ENCODE measurements at places on chromosomes 4 and X.

DNA sequence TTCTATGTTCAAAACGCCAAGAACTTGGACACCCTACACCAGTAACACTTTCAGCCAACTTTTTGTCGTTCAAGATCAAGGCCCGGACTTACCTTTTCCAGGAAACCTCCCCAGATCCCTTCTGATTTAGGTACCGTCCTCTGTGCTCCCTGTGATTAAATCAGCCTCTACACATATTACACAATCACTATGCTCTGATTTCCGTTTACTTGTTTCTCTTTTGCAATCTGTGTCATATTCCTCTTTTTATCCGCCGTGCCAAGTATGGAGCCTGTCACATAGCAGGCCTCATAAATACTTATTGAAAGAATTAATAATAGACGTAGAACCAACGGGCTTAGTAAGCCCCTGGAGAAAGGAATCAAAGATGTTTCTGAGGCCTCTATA lies 722 bp upstream of the TMEM33 start:
- DNase-seq = no peak

- DNase-seq = no peak
Observed at GRCh38 chrX:64176876-64177275, 28.6 kb downstream of the AMER1 start.

DNA sequence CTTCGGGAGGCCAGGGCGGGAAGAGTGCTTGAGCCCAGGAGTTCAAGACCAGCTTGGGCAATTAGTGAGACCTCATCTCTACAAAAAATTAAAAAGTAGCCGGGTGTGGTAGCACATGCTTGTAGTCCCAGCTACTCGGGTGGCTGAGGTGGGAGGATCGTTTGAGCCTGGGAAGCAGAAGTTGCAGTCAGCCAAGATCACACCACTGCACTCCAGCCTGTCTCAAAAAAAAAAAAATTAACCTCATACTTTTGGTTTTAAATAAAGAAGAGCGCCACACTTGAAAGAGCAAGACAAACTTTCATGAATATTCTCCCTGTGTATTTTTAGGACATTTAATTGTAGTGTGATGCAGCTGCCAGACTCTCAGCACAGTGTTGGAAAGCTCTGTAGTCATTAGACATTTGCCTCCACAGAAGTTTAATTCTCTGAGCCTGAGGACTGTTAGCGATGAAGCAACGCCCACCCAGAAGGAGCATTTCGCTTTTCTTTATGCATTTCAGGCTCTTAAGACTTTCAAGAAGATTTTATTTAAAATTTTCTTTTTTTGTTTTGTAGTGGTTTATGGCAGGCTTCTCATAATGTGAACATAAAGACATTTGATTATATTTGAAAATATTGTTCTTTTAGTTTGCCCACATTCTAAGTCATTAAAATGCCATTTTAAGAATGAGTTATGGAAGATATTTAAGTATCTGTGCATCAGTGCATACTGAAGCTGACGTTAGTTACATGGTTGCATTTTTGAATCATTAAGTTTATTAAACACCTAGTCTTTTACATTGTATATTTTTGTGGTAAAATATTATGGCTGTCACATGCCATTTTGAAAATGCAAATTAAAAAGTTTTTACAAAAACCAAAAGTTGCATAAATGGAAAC lies 45.8 kb downstream of the DCLK2 start:
- no peak for DNase-seq

GRCh38 chr4:116066711-116067245 lies 953.4 kb upstream of the NDST4 start:
- DNase-seq = no peak

DNA sequence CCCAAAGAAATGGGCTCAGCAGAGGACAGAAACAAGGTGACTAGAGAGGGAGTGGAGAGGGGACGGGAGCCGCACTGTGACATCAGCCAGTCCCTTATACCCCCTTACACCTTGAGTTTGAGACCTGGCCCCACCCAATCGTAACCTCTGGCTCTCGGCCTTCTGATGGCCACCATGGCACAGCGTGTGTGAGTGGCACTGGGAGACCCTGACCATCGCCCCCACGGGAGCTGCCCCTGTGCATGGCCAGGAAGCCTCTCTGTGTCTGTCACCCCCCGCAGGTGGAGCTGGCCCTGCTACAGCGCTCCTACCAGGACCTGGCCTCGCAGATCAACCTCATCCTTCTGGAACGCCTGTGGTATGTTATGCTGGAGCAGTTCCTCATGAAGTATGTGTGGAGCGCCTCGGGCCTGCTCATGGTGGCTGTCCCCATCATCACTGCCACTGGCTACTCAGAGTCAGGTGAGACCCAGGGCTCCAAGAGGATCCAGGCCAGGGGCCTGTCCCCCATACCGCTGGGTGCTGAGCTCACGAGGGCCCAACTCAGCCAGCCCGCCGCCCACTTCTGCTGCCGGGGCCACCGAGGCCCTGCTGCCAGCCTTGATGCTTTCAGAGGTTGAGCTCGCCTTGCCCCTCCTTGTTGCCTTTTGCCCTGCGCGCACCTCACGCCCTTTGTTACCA lies 4.4 kb downstream of the ABCD1 start:
- no peak for DNase-seq

- DNase-seq = peak; percentile 98
Observed at GRCh38 chr4:73606465-73606974, 13.7 kb downstream of the RASSF6 start.

DNA sequence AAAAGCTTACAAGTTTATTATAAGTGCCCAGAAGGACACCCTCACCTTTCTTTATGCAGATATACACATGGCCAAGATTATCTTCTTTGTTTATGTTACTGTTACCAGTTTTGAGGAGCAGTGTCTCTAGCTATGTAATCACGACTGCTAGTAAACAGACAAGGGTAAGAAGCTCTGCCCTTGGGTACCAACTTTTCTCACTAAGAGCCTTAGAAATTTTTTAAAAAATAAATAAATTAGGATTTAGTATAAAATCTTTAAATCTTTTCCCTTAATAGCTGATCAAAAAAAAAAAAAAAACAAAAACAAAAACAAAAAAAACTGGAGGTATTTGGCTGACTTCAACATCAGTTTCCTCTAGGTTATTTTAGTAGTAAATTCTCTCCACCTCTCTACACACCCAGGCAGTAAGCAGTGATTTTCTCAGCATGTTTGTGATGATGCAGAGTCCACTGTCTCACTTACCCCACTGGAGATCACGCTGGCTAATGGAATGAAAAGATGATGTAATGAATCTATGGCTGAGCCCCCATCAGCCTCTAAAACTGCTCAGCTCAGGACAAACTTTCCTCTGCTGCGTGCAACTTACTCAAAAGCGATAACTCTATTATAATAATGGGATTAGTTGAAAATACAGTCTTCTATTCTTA lies 125.9 kb downstream of the FRYL start:
- DNase-seq = no peak

- DNase-seq = no peak
Observed at GRCh38 chrX:1578511-1579173, 12.8 kb upstream of the AKAP17A start.

DNA sequence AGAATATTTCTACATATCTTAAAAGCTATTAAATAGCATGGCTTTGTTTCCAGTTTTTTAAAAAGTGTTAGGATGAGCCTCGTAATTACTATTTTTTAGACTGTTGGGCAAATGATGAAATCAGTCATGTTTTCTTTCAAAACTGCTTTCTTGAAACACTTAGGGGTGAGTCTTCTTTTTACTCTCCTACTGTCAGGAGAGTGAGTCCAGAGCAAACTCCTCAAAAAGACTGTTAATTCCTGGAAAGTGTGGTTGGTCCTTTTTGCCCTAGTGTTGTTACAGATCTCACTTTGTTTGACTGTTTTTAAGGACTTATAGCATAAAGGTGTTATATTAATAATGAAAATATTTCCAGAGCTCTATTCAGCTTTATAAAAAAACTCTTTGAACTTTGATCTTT lies 6.3 kb downstream of the GSTCD start:
- no peak for DNase-seq

GRCh38 chrX:97057349-97057909 lies 173.7 kb downstream of the RPA4 start:
- DNase-seq = peak; percentile 89

DNA sequence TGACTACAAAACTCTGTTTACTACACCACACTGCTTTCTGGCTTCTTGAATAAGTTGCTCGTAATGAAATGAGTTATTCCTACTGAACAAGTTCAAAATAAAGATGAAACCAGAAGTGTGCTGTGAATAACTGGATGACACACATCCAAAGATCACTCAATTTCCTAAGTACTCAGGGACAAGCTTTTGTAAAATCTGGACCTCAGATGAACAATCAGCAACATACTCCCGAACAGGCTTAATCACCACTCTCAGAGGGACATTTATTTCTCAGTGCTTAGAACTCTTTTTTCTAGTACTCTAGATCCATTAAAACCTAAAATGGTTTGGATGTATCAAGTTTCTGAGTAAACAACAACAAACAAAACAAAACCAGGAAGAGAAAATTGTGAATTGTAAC lies 61.5 kb upstream of the EXOC1L start:
- DNase-seq = no peak

DNA sequence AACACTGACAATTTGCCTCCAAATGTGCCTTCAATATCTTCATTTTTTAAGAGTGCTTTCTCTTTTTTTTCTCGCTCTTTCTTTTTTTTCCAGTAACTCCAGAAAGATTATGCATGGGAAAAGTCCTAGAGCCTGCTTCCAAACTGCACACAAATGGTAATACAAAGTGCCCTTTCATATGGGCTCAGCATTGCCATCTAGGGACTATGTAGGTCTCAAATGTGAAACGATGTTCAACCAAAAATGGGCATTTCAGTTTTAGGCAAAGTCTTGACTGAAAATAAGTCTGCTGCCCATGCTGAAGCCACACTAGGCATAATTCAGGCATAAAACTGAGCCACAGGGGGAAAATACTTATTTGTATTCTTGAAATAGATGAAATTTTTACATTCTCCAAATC lies 65.6 kb downstream of the SYNPO2 start:
- no peak for DNase-seq

GRCh38 chr4:70818173-70818855 lies 21.4 kb downstream of the GRSF1 start:
- DNase-seq = no peak

DNA sequence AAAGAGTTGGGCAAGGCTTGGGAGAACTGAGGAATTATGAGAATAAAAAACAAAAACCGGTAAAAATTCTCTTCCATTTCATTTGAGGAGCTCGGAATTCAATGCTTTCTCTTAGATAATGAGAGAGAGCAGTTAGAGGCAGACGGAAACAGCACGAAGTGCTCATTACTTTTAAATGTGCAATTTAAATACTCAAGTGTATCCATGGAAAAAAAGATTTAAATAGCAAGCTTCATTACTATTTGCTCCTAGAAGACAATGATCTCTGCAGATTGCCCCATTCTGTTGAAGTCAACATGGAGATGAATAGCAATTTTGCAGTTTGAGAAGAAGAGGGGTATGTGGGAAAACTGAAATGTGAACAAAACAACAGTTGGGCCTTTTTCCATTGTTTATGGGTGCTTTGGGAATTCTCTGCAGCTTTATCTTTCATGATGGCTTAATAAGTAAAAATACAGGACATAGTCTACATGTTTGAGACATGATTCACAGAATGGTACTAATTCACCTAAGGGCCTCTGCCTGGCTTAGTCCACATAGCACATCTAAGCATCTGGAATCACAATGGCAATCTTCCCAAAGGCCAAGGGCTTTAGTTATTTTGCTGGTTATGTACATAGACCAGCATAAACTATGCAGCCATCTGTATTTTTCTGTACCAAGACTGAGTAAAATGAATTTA lies 512.7 kb upstream of the FAT1 start:
- DNase-seq = no peak

- DNase-seq = no peak
Observed at GRCh38 chr4:124862261-124862660, 149.7 kb upstream of the ANKRD50 start.

DNA sequence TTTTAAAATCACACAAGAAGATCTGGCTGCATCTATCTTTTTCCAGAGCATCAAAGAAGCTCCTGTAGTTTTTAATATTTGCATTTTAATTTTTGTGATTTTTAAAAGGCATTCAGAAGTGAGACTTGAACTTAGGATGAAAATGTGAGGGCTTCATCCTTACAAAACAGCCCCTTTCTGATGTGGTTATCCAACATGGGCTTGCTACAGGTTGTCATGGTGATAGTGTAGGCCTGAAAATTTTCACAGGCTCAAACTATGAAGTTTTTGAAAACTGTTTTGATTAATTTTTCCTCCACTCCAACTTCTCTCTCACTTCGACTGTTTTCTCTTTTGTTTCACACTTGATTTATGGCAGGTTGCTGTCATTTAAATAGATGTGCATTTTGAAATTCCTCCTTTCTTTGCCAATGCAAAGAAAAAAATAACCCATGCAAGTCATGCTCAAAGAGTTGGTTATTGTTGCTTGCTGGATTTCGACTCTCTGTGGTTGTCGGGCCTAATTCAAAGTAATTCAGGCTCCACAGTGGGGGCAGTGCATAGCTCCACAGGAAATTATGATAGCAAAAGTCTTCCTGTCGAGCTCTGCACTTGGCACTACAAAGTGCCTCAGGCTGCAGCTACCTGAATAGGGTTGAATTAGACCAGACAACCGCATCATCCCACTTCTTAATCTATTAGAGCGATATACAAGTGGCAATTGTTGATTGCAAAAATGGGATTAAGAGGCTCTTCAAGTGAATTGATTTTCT lies 201.0 kb upstream of the GPR101 start:
- DNase-seq = peak; percentile 8

GRCh38 chrX:51192104-51192503 lies 140.5 kb upstream of the NUDT10 start:
- DNase-seq = no peak

- no peak for DNase-seq
Observed at GRCh38 chr4:41294445-41295062, 37.8 kb downstream of the UCHL1 start.

- DNase-seq = no peak
Observed at GRCh38 chr4:6047130-6047673, 29.0 kb upstream of the C4orf50 start.

DNA sequence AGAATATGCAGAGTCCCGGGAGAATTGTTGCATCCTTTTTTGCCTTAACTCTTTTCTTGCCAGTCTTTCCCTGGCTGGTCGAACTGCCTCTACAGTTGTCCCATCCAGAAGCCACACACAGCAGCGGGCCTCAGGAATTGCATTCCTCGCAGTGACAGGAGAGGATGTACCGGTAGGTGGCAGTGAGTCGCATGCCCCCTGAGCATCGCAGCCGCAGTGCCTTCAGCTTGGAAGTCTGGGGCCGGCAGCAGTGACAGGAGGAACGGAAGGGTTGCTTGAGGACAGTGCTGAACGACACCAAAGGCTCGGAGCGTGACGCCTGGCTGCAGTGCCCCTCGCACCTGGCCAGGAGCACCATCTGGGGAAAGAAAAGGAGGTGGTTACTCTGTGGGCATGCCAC lies 23.5 kb downstream of the NDP start:
- DNase-seq = peak; percentile 12

DNA sequence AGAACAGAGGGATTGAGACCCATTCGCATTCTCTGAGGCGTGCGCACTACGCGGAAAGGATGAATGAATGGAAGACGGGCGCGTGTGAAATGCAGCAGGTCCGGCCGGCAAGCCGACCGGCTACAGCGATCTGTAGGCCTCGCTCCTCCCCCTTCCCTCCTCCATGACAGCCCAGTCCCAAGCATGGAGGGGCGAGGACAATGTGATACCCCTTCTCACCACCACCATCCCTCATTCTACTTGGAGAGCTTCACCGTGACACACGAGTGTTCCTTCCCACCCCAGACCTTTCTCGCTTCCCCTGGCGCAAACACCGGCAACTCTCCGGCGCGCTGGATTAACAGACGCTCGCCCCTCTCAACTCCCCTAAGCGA lies 815 bp downstream of the EIF4E start:
- DNase-seq = peak; percentile 68

- no peak for DNase-seq
Observed at GRCh38 chr4:113179091-113179490, 129.6 kb downstream of the ANK2 start.
